CD4-positive, alpha-beta T cell treated with Interleukin-17A for 4 hours (primary cell): ENCODE measurements at places on chromosomes 3 and 15.

DNA sequence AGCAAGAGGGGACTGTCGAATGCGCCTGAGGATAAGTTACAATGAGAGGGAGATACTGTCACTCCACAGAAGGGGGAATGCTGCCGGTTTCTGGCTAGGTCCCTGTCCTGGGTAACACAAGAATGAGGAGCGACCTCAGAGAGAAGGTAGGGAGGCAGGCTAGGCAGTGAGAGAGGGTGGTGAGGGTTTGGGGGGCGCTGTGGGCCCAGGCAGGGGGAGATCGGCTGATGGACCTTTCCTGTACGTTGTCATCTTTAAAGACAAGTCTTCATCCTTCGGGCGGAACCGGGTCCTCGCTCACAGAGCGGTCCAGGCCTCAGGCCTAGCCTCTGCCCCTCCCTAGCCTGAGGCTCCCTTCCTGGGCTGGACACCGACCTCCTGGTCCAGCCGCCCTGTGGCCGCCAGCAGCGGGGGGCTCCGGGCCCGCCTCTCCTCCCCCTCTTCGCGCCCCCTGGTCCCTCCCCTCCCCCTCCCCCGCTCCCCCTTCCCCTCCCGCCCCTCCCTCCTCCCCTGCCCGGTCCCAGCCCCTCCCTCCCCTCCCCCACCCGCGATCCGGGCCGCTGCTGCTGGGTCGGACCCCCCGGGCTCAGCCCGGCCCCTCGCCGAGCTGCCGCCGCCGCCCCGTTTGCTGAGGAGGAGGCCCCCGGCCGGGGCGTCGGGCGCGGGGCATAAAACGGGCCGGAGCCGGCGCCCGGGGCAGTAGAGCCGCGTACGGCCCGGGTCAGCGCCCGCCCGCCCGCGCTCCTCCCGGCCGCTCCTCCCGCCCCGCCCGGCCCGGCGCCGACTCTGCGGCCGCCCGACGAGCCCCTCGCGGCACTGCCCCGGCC, at the start of gene CHRD:
CHRD (plus strand) TSS at position 697 of the 827 bp plus-strand sequence. CDS start 265 bp downstream, outside the sequence.
- DNase-seq, result no peak

DNA sequence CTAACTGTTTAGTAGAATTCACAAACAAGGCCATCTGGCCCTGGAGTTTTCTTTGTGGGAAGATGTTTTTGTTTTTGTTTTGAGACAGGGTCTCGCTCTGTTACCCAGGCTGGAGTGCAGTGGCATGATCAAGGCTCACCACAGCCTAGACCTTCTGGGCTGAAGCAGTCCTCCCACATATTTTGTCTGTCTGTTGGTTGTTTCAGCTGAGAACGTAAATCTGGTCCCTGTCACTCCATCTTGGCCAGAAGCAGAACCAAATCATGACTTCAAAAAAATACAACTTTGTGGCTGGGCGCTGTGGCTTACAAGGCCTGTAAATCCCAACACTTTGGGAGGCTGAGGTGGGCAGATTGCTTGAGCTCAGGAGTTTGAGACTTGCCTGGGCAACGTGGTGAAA, 27.1 kb downstream of the MRAS start:
- no peak for DNase-seq

DNA sequence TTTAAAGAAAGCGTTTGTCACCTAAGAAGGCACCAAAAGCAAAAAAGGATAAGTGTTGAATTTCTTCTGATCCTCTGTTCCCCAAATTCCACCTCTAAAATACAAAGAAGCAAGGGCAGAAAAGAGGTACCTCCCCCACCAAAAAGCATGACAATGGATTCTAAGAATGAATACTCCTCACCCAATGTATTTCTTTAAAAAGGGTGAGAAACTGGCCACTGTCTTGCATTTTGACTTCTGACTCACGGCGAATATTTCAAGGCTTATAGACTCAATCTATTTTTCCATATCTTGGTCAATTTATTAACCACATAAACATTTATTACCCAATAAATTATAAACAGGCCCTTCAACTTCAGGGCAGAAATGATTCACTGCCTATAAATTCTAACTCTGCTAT, 131.1 kb downstream of the NR1I2 start:
- DNase-seq, result no peak

GRCh38 chr3:54900838-54901591, 26.8 kb downstream of the LRTM1 start:
- no peak for DNase-seq
